ENCODE measurements at places on chromosomes 6 and 20. TPM values are rescaled to one million over a fixed set of nuclear protein-coding genes. Genes with fewer than 3 reads are reported as not detected.

- no peak for DNase-seq
These were observed 5.2 kb upstream of the NRSN2 start for GRCh38 chr20:341682-342081.

DNA sequence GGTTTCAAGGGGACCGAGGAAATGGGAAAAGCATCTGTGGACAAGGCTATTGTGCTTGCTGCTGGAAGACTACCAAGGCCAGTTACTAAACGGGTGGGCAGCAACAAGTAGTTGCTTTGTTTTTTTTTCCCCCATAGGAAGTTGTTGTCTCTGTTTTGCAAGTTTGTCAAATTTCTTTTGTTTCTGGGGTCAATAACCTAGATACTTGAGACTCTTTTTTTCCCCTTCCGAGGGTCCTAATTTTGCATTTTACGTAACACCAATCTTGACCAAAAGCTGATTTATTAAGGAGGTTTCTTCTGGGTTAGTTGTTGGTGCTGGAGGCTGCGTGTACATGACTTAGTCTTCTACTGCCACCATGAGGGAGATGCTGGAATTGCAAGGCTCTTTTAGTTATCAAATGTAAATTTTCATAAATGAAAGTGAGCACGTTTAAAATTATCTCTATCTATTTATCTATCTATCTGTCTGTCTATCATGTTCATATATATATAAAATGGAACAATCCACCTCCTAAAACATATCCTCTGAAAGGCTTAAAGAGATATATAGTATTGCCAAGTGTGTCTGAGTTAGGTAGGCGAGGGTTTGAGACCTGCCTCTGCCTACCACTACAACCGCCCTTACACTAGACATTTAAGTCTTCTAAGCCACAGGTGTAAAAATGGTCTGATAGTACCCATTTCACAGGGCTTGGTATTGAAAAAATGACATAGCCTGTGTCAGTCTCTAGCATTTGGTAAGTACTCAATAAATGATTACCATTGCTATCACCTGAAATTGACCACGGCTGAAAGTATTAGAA, 60.2 kb downstream of the GCLC start:
- DNase-seq = peak; percentile 76

DNA sequence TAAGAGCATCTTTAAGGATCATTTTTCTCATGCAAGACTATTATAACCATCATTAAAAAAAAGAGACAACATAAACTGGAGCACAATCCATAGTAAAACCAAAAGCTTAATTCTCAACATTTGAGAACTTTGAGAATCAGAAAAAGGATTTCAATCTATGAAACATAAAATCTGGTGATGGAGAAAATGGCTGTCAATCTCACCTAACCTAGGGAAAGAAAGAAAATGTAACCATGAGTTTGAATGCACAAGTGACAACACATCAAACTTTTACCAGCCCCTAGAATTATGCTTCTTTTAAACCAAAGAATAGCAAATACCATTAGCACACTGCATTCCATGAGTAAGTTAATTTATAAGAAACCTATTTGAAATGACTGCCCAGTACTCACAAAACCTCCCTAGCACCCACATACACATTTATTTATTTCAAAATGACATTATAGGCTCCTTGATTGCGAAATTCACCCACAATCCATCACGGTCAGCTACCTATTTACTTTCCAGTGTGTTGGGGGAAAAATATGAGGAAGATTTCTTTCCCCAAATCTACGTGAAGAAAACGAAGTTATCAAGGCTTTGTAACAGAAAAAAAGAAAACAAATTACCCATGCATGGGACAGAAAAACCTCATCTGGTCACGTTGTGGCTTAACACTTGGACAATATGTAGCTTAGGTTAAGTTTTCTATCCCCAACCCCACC, 828 bp downstream of the ASCC3 start:
- DNase-seq = no peak

DNA sequence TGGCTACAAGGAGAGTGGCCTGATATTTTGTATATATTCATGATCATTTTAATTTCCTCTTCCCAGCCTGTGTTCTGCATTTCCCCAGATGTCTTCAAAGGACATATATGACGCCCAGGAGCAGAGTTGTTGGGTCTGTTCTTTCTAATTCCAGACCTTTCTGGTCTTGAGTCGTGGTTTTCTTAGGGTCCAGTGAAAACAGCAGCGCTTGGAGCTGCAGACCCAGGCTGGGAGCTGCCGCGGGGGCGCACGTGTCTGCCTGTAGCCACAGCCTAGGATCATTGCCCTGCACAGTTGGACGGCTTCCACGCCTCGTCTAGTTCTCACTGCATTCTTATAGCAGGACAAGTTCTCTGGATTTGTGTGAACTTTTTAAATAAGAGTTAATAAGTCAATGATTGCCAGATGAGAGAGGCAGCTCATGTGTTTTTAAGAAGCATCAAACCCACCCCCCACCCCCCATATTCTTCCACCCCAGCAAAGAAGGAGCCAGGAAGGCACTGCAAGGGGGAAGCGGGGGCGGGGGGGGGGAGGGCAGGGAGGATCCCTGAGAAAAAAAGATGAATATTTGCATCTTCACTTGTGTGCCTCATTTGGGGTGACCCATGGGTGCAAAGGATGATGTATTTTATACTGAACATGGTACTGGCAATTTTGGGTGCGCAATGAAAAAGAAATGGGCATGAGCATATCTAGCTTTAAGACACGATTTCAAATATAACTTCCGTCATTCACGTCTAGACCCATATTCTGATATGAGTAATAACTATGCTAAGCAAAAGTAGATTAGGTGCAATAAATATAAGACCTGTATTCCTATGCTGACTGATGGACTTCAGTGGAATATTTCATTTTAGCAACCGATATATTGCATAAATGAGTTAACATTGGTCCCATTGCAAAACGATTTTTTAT, 160.0 kb downstream of the TBXT start:
- peak; percentile 73 for DNase-seq

DNA sequence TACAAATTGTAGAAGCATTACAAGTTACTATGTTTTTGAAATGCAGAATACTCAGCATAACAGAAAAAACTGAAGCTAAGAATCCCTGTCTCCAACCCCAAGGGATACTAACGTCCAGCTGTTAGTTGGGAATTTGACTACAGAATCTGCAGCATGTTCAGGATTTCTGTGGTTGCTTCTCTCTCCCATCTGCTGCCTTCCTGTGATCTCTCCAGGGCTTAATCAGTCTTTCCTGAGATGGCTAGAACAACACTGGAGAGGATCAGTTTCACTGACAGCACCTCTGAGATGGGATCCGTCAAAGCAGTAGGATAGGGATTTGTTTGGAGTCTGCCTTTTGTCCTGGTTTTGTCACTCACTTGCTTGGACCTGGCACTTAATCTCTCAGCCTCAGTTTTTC, 73.3 kb upstream of the NUP153 start:
- DNase-seq = no peak

- peak; percentile 78 for DNase-seq
These were observed 91.2 kb downstream of the MAP3K5 start for GRCh38 chr6:136701045-136701444.

DNA sequence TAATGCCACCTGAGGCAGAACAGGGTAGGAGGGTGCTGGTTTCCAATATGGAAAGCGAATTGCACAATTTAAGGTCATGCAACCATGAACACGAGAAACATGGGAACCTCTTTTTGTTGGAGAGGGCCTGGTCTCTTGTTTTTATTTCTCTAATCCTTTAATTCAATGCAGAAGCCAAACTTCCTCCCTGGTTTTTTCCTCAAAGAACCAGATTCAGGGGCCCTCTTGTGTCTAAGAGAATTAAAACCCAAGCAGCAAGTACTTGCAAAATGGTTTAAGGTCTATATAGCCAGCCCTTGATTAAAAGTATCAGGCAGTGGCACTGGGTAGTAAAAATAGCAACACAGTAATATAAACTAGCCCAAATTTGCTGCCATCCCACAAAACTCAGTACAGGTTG, 19.5 kb downstream of the GSTA4 start:
- no peak for DNase-seq

GRCh38 chr20:44384423-44385027, 29.0 kb downstream of the HNF4A start:
- DNase-seq = peak; percentile 72

DNA sequence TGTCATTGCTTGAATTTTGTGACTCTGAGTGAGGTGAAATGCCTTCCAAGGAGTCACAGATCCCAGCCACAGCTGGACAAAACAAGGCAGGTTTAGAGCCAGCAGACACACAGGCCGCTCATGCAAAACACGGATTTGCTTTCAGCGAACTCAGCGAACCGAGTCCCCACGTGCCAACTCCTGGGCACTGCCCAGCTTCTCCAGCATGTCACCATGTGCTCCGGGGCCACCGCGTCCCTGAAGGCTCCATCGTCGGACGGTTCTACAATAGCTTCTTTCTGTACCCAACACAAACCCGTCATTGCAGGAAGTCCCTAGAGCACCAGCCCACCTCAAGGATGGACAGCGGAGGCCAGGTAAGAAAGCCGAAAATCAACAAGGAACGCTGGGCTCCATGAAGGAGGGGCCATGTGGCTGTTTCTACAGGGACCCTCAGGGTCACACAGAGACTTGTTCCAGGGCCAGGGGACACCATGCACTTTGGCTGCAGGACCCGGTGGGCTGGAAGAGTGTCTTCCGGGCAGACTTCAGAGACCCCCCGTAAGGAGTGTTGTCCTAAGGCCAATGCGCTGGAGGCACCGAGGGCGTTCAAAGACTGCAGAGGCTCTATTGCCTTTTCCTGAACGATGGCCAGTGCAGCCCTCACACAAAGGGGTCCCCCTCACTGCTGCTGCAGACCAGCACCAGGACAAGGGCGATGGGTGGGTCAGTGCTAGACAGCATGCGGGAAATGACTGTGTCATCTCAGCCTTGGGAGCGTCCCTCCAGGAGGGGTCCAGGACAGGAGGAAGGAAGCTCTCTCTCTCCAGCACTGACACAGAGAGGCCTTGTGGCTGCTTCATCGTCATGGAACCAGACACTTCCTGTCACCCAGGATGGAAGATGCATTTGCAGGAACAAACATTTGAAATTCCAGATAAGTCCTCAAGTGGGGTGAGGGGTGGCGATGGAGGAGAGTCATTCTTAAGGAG, 19.8 kb downstream of the DACT2 start:
- DNase-seq = no peak

GRCh38 chr20:38919683-38920082, 6.5 kb upstream of the FAM83D start:
- DNase-seq = no peak

GRCh38 chr6:52304983-52305390, 20.4 kb upstream of the MCM3 start:
- DNase-seq = no peak

DNA sequence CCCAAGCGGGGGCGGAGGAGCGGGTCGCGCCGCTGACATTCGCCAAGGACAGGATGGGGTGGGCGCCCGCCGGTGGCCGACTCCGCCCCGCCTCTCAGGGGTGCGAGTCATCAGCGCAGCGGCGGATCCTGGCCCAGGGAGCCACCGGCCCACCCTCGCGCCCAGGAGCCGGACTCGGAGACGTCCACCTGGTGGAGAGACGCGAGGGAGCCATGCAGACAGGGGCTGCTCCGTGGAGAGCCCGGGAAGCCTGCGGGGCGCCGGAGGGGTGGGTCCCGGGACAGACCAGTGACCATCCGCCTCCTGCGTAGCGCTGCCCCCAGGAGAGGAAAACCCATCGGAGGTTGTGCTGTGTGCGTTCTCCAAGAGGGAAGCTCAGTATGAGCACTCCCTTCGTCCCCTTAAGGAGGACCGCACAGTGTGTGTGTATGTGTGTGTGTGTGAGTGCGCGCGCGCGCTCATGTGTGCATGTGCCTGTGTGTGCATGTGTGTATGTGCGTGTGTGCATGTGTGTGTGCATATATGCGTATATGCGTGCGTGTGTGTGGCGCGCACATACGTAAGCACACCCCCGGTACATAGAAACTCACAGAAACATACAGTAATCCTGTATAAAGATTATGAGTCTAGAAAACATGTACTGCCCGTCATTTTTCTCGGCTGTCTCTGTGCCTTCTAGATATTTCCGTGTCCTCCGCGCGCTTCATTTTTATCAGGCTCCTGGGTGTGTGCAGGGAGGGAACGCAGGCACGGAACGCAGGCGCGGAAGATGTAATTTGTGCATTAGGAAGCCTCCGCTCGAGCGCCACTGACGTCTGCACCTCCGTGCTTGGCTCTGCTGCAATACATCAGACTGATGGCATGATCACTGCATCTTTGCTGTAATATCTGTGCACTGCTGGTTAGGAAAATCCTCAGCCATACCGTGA, 158.9 kb downstream of the TBXT start:
- peak; percentile 89 for DNase-seq

DNA sequence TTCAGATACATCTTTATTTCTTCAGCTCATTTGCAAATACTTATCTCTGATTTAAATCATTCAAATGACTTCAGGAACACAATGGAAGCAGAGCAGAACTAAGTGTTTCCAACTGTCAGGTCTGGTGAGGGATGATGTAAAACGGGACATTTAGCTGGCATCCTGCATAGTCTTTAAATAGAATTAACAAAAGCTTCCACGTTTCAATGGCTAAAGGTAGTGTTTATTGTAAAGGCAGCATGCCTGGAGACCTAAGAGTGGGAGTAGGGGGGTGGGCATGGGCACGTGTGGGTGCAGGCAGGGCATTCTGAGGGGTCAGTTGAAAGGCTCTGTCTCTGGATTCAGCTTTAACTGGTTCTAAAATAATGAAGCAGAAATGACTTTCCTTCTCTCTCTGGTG, 174.9 kb downstream of the PLCB1 start:
- DNase-seq = no peak

GRCh38 chr20:4861961-4862360, 139.3 kb downstream of the SLC23A2 start:
- no peak for DNase-seq

DNA sequence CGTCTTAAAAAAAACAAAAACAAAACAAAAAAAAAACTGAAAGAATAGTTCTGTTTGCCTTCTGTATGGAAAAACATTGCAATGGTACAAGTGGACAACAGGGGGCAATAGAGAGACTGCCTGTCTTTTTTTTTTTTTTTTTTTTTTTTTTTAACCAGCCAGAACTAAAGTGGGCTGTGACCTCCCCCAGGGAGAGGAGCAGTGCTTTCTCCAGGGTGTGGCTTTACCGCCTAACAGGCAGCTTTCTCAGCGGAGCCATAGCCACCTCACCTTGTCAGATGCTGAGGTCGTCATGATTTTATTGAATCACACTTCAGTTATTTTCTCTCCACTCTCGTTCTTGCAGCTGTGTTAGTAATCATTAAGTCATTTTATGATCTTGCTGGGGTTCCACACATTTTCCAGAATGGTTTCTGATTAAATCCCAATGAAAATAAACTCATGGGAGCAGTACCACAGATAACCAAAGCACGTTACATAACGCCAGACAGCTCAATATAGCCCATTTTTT, 78.4 kb downstream of the GMPR start:
- DNase-seq = no peak

HEY2 gene
- not detected for total RNA-seq

KIF6 gene
- total RNA-seq = 0.62 TPM

GLO1 gene
- total RNA-seq = 476 TPM

SRMS gene
- not detected for total RNA-seq

ENTPD6 gene
- total RNA-seq = 68.3 TPM

TRIM40 gene
- total RNA-seq = not detected

TULP4 gene
- total RNA-seq = 68.5 TPM

SNX3 gene
- 204 TPM for total RNA-seq

CLDN20 gene
- not detected for total RNA-seq

PLCB4 gene
- 2.4 TPM for total RNA-seq

Measured in G401 (cell line).